ENCODE measurements at places on chromosomes 11 and 22.

GRCh38 chr22:48153726-48154125, 1391.3 kb downstream of the TBC1D22A start:
- DNase-seq: peak; percentile 71

GRCh38 chr22:25919452-25919851, 177.5 kb downstream of the MYO18B start:
- DNase-seq: no peak

- peak; percentile 45 for DNase-seq
Measured at GRCh38 chr11:120334894-120335462, 1.2 kb upstream of the ARHGEF12 start.

- DNase-seq: no peak
Measured at GRCh38 chr11:56396047-56396446, 16.4 kb upstream of the OR5AL1 start.
